Pancreas (tissue), 10 donors: ENCODE measurements at places on chromosomes 13 and 19.

DNA sequence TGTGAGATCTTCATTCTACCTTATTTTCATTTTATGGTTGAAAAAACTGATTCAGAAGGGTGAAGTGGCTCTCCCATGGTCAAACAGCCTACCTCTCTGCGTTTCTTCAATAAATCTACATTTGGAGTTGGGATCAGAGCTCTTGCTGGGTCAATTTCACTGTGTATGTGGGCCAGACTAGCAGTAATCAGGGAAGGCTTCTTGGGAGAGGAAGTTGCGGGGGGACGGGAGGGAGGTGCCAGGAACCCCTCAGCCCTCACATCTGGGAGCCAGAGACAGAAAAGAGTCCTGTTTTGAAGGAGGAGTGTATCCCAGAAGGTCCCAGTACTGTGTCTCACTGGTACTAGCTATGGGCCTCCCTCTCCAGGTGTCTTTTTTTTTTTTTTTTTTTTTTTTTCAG is 934 bp downstream of the KXD1 start:
- DNase-seq = no peak
- H3K27ac ChIP-seq = peak overlapping the region; percentile 87
- H3K27me3 ChIP-seq = no peaks in the 10 kb centered on the region
- peak overlapping the region; percentile 85 for H3K4me3 ChIP-seq

- H3K27ac ChIP-seq = no peak overlapping the region
- H3K4me1 ChIP-seq = no peaks in the 10 kb centered on the region
- no peaks in the 10 kb centered on the region for H3K27me3 ChIP-seq
- DNase-seq = no peak
- H3K4me3 ChIP-seq = no peak overlapping the region
These were observed 14.0 kb downstream of the KLK4 start for GRCh38 chr19:50897191-50897607.

- no peaks in the 10 kb centered on the region for H3K4me1 ChIP-seq
- no peaks in the 10 kb centered on the region for H3K36me3 ChIP-seq
- no peaks in the 10 kb centered on the region for H3K27me3 ChIP-seq
- DNase-seq = no peak
These were observed 28.3 kb upstream of the GARRE1 start for GRCh38 chr19:34226036-34226435.

DNA sequence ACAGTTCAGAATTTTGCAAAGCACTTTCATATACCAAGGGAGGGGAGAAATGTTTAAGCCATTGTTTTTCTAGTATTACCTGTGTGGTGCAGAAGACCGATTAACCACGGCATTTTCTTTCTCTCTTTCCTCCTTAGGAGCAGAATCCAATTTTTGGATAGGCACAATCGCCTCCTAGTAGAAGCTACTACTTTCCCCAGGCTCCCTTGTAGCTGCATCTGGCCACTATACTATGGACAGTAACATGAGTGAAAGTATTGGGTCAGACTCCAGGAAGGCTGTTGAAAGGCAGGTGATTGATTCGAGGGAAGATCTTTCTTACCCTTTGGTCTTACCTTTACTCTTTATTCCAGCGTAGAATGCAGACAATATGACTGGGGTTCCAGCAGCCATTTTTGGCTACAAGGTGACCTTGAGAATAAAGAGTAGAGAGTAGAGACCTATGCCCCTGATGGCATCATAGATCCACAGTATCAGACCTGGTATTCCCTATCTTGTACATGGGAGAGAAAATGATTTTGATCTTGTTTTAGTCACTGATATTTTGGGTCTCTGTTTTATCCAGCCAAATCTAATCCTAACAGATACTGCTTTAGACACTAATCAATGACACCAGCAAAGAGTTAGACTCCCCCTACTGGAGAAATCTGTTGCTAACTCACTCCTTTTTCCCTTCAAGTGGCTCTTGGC is 77.0 kb downstream of the LRRC63 start:
- no peaks in the 10 kb centered on the region for H3K27me3 ChIP-seq
- H3K36me3 ChIP-seq = no peaks in the 10 kb centered on the region
- no peak overlapping the region for H3K4me3 ChIP-seq
- no peak for DNase-seq
- H3K4me1 ChIP-seq = no peaks in the 10 kb centered on the region
- H3K27ac ChIP-seq = no peak overlapping the region

GRCh38 chr19:50460161-50460765 is 16.0 kb upstream of the EMC10 start:
- no peak overlapping the region for H3K27ac ChIP-seq
- peaks cover 7% of the 10 kb centered on the region for H3K27me3 ChIP-seq
- no peaks in the 10 kb centered on the region for H3K36me3 ChIP-seq
- no peak overlapping the region for H3K4me3 ChIP-seq
- H3K4me1 ChIP-seq = no peaks in the 10 kb centered on the region

DNA sequence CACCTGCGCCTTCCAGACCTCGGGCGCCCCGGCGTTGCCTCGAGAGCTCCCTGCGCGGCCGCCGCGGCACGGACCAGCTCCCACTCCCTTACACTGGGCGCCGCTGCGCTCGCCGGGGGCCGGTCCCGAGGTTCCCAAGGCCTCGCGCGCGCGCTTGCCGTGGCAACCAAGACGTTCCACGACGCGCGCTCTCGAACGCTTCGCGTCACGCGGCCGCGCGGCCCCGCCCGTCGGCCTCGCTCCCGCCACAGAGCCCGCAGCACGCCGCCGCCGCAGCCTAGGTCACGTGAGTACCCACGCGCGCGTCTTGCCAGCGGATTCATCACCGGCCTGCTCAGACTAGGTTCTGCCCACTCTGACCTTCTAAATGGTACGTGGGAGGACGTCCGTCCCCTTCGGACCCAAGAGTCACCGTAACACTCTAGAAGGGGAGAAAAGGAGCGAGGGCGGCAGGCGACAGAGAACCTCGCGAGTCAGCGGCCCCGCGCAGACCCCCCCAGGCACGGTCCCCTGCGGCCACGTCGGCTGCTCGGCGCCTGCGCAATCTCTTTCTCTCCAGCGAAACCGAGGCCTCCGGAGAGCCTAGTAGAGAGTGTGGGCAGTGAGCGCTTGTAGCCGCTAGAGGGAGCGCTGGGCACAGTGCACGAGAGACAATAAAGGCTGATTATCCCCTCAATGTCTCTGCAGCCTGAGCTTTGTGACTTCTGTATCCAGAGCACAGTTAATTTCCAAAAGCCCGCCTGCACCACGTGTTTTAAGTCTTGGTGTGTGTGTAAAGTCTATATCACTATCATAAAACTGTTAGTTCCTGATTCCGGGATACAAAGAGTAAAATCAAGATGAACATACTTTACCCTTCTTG is at the start of gene SPART:
TSS of gene SPART (minus strand) at position 173 of the 862 bp plus-strand sequence. CDS start 10,564 bp downstream, outside the sequence.
- peak within 1 kb of the TSS; percentile 81 for H3K27ac ChIP-seq
- no peaks in the 10 kb centered on the region for H3K27me3 ChIP-seq

GRCh38 chr13:46184277-46184699 is 2.3 kb upstream of the LCP1 start:
- no peak overlapping the region for H3K4me3 ChIP-seq
- H3K4me1 ChIP-seq = no peaks in the 10 kb centered on the region
- no peak for DNase-seq
- H3K27me3 ChIP-seq = no peaks in the 10 kb centered on the region
- no peaks in the 10 kb centered on the region for H3K36me3 ChIP-seq

DNA sequence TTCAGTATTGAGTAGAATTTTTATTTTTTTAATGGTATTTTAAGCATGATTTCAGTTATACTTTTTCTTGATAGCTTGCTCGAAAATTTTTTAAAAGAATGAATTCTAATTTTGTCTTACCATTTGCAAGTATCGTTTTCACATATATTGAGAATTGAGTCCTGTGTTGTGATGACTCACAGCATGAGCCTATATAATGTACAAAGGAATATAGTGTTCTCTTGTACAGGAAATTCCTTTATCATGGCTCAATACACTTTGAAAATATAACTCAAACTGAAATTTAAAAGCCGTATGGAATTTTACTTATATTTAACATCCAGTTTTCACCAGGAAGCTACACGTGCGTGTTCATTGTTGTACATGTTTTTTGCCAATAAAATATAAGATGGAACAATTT is 161.1 kb upstream of the TMTC4 start:
- no peak for DNase-seq
- H3K27me3 ChIP-seq = no peaks in the 10 kb centered on the region
- no peak overlapping the region for H3K27ac ChIP-seq
- H3K36me3 ChIP-seq = no peaks in the 10 kb centered on the region
